Foreskin melanocyte (primary cell): ENCODE measurements at places on chromosomes 6 and 20.

DNA sequence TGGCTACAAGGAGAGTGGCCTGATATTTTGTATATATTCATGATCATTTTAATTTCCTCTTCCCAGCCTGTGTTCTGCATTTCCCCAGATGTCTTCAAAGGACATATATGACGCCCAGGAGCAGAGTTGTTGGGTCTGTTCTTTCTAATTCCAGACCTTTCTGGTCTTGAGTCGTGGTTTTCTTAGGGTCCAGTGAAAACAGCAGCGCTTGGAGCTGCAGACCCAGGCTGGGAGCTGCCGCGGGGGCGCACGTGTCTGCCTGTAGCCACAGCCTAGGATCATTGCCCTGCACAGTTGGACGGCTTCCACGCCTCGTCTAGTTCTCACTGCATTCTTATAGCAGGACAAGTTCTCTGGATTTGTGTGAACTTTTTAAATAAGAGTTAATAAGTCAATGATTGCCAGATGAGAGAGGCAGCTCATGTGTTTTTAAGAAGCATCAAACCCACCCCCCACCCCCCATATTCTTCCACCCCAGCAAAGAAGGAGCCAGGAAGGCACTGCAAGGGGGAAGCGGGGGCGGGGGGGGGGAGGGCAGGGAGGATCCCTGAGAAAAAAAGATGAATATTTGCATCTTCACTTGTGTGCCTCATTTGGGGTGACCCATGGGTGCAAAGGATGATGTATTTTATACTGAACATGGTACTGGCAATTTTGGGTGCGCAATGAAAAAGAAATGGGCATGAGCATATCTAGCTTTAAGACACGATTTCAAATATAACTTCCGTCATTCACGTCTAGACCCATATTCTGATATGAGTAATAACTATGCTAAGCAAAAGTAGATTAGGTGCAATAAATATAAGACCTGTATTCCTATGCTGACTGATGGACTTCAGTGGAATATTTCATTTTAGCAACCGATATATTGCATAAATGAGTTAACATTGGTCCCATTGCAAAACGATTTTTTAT lies 160.0 kb downstream of the TBXT start:
- no peak for DNase-seq

GRCh38 chr6:128743974-128744765 lies 138.8 kb upstream of the LAMA2 start:
- peak; percentile 76 for DNase-seq

DNA sequence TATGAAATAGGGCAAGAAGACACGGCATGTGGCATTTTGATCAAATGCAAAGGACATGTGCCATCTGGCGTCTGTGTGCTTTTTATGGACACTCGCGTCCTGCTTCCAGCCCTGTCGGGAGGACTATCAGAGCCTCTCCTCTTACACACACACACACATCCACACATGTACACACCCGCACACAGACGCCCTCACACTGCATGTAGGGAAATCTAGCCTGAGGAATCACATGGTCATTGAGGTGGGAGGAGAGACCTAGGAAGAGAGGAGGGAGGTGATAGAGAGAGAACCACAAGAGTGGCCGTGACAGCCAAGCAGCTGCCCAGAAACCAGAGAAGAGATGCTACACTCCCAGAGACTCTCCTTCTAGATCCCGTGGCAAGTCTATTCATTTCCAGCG lies 105.9 kb upstream of the CDYL start:
- DNase-seq = no peak

DNA sequence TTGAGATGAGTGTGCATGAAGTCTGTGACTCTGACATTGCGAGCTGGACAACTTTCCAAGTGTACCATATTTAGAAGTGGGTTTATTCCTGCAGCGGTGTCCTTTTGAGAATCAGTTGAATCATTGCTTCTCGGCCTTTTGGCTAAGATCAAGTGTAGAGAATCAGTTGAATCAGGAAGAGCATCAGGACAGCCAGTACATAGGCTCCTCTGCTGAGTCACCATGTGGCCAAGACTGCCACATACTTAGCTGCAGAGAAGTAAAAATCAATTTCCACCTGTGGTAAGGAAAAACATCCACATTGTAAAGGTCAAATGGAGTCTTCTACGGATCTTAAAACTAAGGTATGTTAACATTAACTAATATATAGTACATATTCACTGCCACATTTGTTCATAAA lies 428.4 kb upstream of the MARCKS start:
- DNase-seq = no peak

GRCh38 chr20:52619101-52619500 lies 353.1 kb upstream of the TSHZ2 start:
- DNase-seq = no peak

GRCh38 chr6:112225691-112226090 lies 28.7 kb downstream of the LAMA4 start:
- DNase-seq = no peak

- no peak for DNase-seq
Observed at GRCh38 chr6:100593522-100593921, 128.8 kb upstream of the SIM1 start.

DNA sequence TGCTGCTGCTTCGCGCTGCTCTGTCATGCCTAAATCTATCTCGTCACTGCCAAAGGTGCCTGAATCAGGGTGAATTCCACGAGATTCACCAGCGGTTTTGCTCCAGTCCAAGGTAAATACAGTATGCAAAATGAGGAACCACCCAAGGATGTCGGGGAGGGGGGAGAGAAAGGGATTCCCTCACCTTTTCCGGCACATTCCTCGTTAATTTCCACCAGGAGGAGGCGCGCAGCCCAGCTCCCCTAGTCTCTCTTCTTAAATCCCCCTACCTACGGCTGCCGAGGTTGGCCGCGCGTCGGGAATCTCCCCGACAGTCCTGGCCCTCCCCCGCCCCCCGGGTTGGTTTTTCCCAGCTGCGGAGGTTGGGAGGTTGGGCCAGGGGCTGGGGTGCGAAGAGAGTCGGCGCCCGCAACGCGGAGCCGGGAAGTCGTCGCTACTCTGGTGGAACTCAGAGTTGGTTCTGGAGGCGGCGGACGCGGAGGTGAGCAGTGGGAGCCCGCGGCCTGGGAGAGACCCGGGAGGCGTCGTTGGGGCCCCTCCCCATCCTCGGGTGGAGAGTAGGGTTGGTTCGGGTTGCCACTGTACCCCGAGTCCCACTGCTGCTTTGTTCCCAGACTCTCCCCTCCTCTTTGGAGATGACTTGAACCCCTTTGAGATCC lies at the start of gene TPBG:
TPBG (plus strand) TSS at position 390 of the 659 bp plus-strand sequence. CDS start 1,145 bp downstream, outside the sequence.
- peak; percentile 31 for DNase-seq

DNA sequence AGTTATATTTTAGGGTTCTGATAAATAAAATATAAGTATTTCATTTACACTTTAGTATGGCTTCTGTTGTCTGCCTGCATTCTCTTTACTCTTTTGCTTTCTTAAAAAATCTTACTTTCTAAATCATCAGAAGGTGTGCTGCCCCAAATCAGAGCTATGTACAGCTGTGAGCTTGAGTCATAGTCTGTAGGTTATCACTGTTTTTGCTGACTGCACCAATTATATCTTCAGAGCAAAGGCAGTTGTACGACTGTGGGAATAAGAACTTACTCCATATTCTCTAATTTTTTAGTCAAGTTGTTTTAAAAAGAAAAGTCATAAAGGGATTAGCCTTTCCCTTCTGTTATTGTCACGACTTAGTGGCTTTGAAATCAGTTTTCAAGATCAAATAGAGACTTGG lies 1649.0 kb downstream of the HACE1 start:
- DNase-seq = no peak

- DNase-seq = no peak
Observed at GRCh38 chr6:170286246-170286933, 4.5 kb downstream of the DLL1 start.

DNA sequence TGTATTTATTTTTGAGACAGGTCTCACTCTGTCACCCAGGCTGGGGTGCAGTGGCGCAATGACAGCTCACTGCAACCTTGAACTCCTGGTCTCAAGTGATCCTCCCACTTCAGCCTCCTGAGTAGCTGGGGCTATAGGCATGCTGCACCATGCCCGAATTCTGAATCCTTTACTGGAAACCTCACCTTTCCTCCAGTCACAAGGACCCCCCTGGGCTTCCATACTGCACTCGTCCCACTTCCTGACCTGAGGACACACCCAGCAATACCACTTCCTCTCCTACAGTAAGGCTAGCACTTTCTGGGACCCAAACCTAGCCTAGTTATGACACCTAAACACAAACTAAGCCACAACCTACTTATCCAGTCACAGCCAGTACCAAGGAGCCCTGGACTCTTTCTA lies 68.2 kb downstream of the FAM217A start:
- DNase-seq = no peak

GRCh38 chr6:170017603-170018320 lies 266.3 kb downstream of the ERMARD start:
- DNase-seq = no peak

DNA sequence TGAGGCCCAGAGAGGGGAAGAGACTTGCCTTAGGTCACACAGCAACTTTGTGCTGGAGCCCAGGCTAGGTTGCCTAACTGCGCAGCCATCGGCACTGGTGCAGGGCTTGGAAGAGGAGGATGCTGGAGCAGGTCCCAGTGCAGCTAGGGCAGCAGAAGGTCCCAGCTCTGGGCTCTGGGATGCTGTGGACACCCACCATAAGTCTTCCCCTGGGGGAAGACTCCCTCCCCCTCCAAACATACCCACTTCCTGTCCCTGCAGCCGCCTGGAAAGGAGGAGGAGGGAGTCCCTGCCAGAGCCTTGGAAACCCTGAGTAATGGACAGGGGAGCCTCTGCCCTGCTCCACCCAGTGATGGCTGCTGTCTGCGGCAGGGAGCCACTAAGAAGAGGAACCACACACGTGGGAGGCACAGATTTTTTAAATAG lies 93.6 kb downstream of the NCR2 start:
- DNase-seq = no peak

- DNase-seq = no peak
Observed at GRCh38 chr6:36023996-36024795, at the start of gene SLC26A8. Gene SLC26A8, minus strand, starts transcription at chr6:36024641. Its CDS starts 4,934 bp downstream, at chr6:36019707.

- DNase-seq = no peak
Observed at GRCh38 chr6:110341067-110341466, 17.1 kb downstream of the METTL24 start.

DNA sequence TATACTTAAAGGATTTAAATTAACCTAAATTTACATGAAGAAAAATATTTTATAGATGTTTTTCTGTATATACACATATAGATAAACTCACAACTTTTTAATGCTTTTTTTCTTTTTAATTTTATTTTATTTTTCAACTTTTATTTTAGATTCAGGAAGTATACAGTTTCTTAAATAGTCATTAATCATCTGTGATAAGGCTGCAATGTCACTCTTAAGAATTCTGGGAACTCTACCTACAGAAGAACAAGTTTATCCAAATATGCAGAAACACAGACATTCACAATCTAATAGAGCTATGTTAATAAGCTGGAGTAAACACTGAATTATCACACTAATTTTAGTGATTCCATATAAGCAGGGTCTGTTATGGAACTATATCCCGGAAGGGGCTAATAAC lies 181.2 kb downstream of the TASP1 start:
- DNase-seq = no peak

DNA sequence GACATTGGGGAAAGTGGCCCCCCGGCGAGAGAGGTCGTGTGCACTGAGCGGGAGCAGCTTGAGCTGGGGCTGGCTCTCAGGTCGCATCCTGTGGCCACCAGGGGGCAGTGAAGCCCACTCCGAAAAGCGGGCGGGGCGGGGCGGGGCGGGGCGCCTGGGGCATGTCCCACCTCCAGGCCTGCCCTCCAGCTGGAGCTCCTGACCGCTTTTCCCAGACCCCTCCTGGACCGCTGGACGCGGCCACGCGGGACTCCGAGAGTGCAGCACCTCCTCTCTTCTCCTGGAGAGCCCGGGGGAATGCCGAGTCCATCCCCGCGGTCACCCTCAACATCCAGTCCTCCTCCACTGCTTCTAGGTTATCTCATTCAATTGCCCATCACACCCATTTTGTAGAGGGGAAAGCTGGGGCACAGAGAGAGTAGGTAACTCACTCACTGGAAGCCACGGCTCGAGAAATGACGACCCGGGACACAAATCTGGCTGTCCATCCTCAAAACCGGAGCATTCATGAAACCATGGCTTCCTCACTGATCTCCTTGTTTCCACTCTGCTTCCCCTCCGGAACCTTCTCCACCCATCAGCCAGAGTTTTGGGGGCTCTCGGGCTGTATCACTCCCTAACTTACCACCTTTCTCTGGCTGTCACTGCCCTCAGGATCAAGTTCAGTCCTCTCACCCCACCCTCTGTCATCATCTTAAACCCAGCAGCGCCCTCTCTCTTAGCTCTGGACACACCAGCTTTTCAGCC lies 24.1 kb downstream of the COX4I2 start:
- DNase-seq = no peak

DNA sequence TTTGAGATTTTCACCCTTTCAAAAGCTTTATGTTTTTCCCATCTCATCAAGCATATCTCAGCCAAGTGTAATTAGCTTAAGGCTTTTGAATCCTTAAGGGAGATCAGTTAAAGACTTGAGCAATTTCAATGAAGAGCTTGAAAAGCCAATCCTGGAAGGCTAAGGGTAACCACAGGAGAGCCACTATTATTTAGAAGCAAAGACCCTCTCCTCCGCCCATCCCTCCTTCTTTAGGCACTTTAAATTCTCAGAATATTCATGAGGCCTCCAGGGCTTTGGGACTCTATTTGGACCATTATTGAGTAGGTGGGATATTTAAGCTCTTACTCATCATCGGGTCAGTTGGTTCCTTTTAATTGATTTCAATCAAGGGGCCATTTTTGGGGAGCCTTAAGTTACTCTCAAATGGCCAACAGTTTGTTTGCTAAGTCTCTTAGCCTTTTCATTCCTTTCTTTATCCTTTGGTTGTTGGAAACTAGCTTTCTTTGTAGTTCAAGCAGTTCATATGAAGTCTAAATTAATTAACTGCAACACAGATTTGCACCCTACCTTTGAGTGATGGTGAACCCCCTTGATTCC lies 567.2 kb downstream of the KIF16B start:
- DNase-seq = no peak

GRCh38 chr6:73394577-73395354 lies at the start of gene DDX43:
Gene DDX43, plus strand, starts transcription at chr6:73394828. Its CDS starts 78 bp downstream, at chr6:73394906.
- DNase-seq = peak; percentile 10

- DNase-seq = no peak
Observed at GRCh38 chr6:170040115-170040500, 250.8 kb downstream of the DLL1 start.

- DNase-seq = no peak
Observed at GRCh38 chr20:7151676-7152470, 384.4 kb downstream of the BMP2 start.

DNA sequence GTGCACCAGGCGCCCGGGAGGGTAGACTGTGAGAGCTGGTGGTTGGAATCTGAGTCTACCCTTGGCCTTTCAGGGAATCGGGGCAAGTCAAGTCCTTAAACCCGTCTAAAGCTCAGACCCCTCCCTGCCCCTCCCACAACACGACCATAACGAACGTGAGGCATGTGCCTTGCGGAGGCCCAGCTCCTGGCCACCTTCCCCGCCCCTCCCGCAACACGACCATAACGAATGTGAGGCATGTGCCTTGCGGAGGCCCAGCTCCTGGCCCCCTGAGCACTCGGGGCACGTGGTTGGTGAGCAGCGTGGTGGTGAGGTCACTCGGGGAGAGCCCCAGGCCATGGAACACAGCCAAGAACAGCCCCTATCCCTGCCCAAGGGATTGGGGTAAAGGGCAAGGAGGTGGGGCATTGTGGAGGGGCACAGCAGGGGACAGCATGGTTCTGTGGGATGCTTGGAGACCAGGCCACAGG lies 132.2 kb downstream of the TAF4 start:
- no peak for DNase-seq

- no peak for DNase-seq
Observed at GRCh38 chr6:38284802-38285394, 354.8 kb downstream of the BTBD9 start.

GRCh38 chr20:2796011-2796660 lies 4.3 kb downstream of the CPXM1 start:
- DNase-seq = no peak

GRCh38 chr6:33740204-33740608 lies 6.5 kb downstream of the IP6K3 start:
- DNase-seq = no peak
